ENCODE measurements at places on chromosomes 2 and 18.

DNA sequence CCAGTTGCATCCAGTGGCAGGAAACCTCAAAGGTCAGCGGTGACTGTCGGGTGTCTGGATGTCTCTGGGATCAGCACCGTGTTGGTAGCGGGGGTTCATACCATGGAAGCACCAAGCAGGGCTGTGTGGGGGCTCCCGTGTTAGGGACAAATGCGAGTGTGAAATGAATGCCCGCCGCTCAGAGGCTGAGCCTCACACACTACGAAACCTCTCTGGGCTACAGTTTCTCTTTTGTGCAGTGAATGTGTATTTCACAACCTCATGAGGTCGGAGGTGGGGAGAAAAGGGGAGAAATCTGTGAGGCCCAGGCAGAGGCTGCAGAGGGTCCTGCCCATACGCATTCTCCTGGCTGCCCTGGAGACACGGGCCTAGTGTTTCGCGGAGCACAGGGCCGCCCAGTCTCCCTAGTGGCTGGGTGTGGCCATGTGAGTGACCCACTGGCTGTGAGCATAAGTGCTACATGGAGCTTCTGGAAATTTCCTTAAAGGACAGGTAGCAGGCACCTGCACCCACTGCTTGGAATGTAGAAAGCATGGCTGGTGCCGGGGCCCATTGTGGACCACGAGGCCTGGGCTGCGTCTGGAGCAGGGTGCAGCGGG is 138.0 kb upstream of the GLI2 start:
- DNase-seq = no peak

GRCh38 chr2:107028661-107029060 is 142.7 kb upstream of the ST6GAL2 start:
- no peak for DNase-seq

- DNase-seq = no peak
These were observed 16.9 kb upstream of the ACKR3 start for GRCh38 chr2:236552581-236553363.

GRCh38 chr2:79874015-79874414 is 361.2 kb downstream of the CTNNA2 start:
- no peak for DNase-seq

GRCh38 chr2:181461056-181461997 is 4.1 kb downstream of the ITGA4 start:
- no peak for DNase-seq

DNA sequence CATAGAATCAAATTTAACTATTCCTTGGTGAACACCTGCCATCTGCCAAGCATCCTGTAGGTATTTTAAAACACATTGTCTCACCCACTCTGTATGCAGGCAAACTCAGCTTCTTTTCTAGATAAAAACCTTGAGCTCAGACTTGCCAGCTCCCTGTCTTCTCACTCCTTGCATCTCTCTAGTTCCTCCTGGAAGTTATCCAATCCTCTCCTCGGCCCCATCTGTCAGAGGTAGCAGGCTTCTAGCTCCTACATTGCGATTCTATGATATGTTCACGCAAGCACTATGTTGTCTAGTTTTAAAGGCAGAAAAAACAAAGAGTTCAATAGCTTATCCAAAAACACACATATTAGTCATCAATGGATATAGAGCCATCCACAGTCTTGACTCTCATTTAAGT is 67.0 kb upstream of the APCDD1 start:
- no peak for DNase-seq

- DNase-seq = no peak
These were observed 341.3 kb downstream of the MYCN start for GRCh38 chr2:16281451-16282335.

DNA sequence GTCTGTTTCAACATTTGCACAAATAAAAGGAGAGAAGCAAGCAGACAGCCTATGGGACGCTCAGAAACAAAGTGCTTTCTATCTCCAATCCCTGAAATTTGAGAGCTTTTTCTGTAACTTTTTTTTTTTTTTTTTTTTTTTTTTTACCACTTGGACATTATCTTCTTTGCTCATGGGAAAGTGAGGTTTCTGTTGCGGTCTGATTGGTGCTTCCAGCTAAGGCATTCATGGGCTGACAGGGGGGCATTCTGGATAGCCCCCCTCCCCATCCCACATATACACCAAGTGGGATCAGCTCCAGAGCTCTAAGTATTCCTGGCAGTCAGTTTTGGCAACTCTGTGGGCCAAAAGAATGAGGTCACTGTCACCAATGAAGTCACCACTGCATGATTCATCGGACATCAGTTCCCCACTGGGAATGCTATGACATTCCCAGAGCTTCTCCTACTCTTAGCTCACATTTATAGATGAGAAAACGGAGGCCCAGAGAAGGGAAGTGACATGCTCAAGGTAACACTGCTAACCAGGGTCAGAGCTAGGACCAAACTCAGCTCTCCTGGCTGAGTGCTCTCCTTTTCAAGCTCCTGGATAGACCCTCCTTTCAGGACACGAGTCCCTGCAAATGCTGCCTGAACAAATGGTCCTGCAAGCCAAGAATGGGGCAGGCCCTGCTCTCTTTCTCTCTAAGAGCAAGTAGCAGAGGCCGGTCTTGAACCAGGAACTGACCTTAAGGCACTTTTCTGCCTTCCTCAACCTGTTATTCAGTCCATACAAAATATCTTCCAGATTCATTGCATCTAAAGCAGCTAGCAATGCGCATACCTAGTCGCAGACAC is 61.3 kb downstream of the TMEM247 start:
- DNase-seq = peak; percentile 62

DNA sequence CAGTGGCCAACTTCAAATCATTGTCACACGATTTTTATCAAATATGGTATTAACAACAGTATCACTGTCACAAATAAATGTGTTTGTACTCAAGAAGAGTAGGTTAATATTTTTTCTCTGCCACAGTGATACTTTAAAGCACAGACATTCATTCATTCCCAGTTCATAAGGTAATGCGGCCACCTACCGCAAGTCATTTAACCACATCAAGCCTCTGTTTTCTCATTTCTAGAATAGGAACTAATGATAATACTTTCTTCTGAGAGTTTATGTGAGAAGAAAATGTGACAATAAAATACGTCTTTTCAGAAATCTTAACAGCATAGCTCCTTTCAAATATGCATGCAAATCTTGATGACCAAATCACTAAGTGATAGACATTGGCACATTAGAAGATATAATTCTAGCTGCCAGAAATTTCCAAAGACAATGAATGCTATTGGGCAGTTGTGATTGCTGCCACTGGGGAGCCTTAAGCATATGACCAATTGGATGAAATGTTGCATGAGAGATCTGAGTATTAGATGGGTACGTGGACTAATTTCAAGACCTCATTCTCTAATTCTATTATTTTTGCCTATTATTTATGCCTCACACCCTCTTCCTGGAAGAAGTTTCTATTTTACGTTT is 430.9 kb downstream of the PID1 start:
- DNase-seq = no peak

- DNase-seq = no peak
These were observed at the start of gene TNFRSF11A for GRCh38 chr18:62324917-62325805. TNFRSF11A (plus strand) TSS chr18:62325310; CDS start chr18:62325353, 43 bp downstream.

- no peak for DNase-seq
These were observed 437.4 kb downstream of the PIK3C3 start for GRCh38 chr18:42392416-42392815.

GRCh38 chr18:38664929-38665328 is 1099.3 kb upstream of the CELF4 start:
- DNase-seq = no peak

DNA sequence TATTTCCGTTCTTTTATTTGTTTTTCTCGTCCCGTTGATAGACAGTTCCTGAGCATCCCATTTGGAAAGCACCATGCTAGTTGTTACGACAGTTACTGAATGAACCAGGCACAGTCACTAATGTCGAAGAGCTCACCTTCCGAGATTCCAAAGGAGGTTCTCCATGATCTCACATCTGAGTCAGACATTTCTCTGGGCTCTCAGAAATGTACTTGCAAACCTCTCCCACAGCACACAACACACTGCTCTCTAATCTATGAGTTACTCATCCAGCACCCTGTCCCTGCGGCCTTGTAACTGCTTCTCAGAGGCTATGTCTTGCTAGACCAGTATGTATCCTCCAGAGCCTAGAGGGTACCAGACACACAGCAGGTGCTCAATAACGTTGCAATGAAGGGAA is 174.7 kb downstream of the DNER start:
- no peak for DNase-seq

Data from lower leg skin (tissue), 4 donors.